ENCODE measurements at places on chromosomes 3 and 15.

- DNase-seq: no peak
Measured at GRCh38 chr3:186152361-186152798, 43.5 kb upstream of the ETV5 start.

- no peak for DNase-seq
Measured at GRCh38 chr3:127640042-127640355, 11.0 kb downstream of the PODXL2 start.

DNA sequence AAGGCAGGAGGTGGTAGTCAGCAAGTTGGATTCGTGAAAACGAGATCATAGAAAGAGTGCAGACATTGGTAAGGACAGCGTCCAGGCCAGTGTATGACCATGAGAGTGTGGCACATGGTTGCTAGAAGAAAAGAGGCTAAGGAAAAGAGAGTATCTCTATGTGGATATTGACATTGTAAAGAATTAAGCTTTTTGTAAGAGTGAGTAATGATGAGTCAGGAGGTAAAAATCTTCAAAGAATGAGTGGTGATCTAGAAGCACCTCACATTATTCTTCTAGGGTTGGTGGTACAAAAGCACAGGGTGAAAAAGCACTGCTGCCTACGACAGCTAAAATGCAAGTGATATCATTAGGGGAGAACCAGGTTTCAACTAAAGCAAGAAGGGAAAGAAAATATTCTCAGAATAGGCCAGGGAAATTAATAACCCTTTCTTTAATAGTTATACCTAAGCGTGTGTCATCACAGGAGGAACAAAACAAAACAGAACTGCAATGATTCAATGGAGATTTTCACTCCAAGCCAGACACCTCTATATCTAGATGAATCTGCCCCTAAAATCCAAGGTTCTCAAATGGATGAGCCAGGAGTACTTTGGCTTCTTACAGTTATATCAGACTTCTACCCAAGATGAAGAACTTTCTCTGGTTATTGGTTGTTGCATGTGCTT lies 884.7 kb downstream of the NAALADL2 start:
- DNase-seq: no peak

DNA sequence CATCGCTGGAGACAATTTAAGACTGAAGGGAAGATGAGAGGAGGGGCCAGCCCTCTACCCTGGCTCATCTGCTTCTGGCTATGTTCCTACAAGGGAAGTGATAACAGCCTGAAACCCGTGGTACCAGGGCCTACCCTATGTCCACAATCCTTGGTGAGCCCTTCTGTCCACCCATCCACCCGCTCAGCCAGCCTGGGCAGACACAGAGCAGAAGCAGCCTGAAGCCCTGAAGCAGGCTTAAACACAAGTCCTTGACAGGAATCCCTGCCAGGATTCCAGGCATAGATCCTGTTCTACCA lies 15.4 kb downstream of the CLK3 start:
- DNase-seq: no peak

GRCh38 chr3:123524981-123525380 lies 59.9 kb downstream of the HACD2 start:
- no peak for DNase-seq

- no peak for DNase-seq
Measured at GRCh38 chr15:86163816-86164215, 84.1 kb downstream of the AGBL1 start.

GRCh38 chr15:101162701-101163483 lies 89.0 kb downstream of the CHSY1 start:
- DNase-seq: no peak

DNA sequence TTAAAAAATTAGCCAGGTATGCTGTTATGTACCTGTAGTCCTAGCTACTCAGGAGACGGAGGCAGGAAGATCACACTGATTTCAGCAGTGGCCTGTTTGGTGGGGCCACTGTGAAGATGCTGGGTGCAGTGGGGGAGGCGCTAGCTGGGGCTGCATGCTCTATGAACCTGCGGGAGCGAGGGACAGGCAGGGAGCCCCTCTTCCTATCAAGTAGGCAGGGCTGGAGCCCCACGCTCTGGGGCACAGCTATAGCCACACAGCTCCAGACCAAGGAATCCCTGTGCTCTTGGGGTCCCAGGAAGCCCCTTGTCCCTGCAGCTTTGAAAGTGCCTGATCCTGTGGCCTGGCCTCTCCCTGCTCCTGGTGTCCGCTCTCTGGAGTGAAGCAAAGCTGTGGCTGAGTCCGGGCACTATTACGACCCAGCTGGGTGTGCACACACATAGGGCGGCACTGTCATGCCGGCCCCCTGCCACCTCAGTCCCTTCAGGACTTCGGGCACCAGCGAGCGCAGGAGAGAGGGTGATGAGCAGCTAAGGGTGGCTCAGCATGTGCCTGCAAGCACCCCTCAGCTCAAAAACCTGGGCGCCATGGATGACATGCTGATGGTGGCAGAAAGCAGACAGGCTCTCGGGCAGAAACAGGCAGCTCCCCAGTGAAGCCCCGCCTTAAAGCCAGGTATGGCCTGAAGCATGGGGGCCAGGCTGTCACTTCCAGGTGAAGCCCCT lies 262.6 kb downstream of the TBC1D5 start:
- DNase-seq: no peak

DNA sequence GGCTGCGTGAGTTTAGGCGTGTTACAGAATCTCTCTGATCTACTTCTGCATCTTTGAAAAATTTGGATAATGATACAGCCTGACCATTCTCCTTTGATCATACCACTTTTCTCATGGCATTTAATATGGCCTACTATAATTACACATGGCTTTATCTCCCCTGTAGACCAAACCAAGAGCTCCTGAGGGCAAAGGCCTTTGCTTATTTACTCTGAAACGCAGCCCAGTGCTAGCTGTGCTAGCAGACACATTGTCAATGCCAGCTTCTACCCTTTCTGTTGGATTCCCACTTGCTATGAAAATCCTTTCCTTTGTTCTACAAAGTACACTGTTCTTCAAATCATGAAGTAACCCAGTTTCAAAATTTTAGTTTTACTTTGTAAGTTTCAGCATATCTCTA lies 16.5 kb upstream of the VGLL4 start:
- no peak for DNase-seq

GRCh38 chr3:119880966-119881365 lies 99.1 kb downstream of the NR1I2 start:
- no peak for DNase-seq

GRCh38 chr3:8712045-8712907 lies 21.3 kb upstream of the CAV3 start:
- no peak for DNase-seq

DNA sequence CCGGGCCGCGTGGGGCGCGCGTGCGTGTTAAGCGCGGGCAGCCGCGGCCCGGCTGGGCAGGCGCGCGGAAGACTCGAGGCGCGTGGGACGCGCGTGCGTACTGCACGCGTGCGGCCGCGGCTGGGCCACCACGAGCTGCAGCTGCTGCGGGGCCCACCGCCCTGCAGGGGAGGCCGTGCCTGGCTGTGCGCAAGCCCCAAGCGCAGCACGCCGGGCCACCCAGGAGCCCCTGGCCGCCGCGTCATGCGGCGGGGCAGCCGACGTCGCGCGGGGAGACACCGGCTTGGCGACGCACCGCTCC lies 590 bp upstream of the TRIM71 start:
- no peak for DNase-seq

GRCh38 chr3:71372241-71372768 lies 211.2 kb downstream of the FOXP1 start:
- no peak for DNase-seq

DNA sequence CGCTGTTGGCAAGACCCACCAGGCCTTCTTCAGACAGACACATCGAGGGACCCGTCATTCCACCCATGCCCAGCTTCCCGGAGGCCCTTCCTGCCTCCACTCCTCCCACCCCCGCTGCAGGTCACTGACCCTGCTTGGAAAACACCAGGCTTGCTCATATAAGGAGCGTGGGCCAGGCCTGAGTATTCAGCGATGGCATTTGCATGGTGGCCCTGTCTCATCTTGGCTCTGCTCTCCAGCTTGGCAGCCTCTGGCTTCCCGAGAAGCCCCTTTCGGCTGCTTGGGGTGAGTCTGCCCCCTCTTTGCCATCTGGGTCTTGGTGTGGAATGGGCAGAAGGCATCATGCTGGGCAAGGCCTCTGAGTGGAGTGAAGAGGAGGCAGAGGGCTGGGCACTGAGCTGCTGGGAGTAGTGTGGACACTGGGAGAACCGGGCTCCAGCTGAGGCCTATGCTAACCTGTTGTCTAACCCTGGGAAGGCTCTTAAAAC lies at the start of gene ITIH3:
ITIH3 (plus strand) TSS at position 185 of the 488 bp plus-strand sequence; CDS start at position 193, 8 bp downstream.
- DNase-seq: no peak

DNA sequence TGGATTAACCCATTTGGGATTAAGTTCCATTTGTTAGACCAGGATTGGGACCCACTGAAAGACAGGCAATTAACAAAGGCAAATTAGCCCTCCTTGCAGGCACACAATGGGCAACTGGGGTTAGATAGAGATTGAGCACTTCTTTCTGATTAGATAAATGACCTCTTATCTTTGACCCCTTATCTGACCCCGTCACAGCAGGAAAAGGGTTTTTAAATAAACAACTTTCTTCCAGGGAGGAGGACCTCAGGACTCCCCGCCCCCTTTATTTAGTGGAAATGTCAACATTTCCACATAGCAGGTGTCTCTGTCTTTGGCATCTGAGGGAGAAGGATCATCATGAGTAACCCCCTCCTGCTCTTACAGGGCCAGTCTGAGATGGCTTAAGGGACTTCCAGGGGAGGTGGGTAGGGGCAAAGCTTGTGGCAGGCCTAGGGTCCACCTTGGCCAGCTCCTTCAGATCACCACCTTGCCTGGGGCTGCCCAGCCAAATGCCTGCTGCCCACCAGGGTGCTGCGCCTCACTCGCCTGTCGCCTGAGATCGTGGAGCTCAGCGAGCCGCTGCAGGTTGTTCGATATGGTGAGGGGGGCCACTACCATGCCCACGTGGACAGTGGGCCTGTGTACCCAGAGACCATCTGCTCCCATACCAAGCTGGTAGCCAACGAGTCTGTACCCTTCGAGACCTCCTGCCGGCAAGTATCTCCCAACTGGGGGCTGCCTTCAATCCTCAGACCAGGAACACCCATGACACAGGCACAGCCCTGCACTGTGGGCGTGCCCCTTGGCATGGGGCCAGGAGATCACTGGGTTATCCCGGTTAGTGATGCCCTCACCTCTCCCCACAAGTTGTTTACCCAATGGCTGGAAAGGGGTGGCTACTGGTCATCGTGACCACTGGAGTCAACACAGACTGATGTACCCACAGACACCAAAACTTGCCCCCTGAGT lies 2.6 kb upstream of the WDR6 start:
- no peak for DNase-seq

- DNase-seq: no peak
Measured at GRCh38 chr15:68653801-68654200, 75.0 kb downstream of the CORO2B start.

DNA sequence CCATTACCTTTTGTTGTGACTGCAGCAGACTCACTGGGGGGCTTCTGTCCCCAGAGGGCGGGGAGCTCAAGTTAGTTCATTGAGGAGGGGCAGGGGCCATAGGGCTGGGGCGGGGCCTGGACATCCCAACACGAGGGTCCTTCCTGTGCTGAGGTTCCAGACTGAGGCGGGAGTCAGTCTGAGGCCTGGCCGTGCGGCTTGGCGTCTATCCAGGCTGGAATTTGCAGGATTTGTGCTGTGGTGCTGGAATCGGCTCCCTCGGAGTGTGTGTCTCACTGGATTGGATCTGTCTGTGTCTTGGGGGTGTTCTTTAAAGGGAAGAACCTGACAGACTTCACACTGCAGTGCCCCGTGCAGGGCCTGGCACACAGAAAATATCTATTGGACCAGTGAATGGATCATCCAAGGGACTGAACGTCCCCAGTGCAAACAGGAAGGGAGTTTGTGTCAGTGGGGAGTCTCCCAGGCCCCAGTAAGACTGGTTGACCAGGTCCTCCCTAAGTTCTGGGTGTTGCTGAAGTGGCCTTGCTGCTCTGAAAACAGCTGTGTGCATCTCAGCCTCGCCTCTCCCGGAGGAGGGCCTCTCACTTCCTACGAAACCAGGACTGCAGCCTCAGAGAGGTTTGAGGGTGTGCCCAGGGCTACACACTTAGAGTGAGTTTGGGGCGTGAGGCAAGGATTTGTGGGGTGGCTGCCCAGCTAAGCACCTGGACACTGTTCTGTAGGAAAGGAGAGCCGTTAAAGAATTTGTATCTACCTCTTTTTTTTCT lies 26.1 kb downstream of the GOLGA6L2 start:
- no peak for DNase-seq

GRCh38 chr3:61673651-61674050 lies 112.3 kb downstream of the PTPRG start:
- DNase-seq: no peak

GRCh38 chr15:55348281-55348778 lies 29.3 kb downstream of the PIGB start:
- no peak for DNase-seq

GRCh38 chr3:48194446-48195071 lies 6.3 kb upstream of the CDC25A start:
- DNase-seq: no peak

DNA sequence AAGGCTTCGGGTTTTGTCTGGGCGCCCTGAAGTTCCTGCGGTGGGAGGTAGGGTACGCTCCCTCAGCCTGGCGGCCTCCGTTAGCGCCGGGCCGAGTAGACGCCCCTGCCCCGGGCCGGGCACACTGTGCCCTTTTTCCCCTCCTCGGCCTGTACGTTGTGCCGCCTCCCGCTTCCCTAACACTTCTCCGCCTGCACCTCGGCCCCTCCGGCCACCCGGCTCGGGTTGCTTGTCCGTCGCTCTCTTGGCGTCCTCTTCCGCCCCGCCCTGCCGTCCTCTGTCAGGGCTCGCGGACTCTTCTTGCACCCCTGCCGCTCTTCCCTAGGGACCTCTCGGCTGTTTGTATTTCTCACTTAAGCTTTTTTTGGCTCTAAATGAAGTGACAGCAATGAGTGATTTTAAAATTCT lies 384 bp downstream of the KNL1 start:
- no peak for DNase-seq

DNA sequence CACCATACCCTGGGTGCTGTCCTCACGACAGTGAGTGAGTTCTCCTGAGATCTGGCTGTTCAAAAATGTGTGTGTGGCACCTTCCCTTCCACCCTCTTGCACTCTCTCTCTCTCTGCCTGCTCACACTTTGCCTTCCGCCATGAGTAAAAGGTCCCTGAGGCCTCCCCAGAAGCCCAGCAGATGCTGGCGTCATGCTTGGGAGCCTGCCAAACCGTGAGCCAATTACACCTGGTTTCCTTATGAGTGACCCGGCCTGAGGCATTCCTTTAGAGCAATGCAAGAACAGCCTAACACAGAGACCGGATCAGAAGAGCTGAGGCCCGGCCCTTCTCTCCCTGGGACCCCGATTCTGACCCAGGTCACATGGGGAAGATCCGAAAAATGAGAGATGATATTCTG lies 15.4 kb downstream of the TMEM44 start:
- DNase-seq: no peak

- DNase-seq: no peak
Measured at GRCh38 chr3:190807719-190808375, 54.6 kb downstream of the GMNC start.

DNA sequence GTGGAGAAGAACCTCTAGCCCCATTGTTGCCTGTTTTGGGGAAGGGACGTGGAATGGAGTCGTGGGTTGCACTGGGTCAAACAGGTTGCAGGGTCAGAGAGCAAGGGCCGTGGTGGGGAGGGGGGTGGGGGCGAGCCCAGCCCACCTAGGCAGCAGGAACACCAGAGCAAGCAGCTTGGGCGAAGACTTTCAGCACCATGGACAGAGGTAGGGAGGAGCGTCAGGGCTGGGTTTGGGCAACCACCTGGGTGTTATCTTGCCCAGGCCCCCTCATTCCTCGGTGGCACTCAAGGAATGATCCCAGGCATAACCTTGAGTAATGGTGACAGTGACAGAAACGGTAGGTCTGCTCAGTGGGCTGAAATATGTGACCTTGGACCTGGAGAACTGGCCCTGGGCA lies 45.9 kb upstream of the TMEM115 start:
- no peak for DNase-seq
